ENCODE measurements at places on chromosomes 6 and 20.

- no peak for DNase-seq
Observed at GRCh38 chr6:145798530-145798929, 16.1 kb downstream of the FBXO30 start.

DNA sequence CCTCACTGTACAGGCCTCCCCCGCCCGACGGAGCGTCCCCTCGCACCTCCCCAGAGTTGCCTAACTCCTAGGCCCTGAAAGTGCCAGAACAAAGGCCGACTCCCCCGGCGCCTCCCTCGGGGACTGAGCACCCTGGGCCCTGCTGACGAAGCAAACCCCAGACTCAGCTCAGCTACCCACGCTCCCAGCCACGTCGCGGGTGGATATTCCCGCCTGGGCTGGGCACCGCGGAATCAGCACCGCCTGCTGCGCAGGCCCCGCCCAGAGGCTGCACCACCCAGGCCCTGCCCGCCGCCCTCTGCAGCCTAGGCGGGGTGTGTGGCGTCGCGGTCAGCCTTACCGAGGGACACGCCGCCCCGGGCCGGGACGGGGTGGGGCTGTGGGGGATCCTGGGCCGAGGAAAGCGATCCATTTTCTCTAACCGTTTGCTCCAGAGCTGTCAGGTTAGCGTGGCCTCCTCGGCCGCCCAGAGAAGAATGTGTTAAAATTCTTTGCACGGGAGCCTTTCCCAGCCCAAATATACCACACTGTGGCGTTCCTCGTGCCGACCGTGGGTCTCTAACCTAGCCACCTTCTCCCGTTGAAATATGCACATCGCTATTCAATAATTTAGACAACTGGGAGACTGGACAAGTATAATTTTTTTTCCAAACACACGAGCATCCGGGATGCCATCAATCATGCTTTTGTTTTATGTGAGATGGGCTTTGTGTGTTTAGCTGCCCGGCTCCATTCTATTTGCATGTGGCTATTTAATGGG lies 31.4 kb downstream of the TFAP2A start:
- no peak for DNase-seq

GRCh38 chr6:29628419-29629281 lies 4.3 kb downstream of the GABBR1 start:
- DNase-seq, result peak; percentile 43

DNA sequence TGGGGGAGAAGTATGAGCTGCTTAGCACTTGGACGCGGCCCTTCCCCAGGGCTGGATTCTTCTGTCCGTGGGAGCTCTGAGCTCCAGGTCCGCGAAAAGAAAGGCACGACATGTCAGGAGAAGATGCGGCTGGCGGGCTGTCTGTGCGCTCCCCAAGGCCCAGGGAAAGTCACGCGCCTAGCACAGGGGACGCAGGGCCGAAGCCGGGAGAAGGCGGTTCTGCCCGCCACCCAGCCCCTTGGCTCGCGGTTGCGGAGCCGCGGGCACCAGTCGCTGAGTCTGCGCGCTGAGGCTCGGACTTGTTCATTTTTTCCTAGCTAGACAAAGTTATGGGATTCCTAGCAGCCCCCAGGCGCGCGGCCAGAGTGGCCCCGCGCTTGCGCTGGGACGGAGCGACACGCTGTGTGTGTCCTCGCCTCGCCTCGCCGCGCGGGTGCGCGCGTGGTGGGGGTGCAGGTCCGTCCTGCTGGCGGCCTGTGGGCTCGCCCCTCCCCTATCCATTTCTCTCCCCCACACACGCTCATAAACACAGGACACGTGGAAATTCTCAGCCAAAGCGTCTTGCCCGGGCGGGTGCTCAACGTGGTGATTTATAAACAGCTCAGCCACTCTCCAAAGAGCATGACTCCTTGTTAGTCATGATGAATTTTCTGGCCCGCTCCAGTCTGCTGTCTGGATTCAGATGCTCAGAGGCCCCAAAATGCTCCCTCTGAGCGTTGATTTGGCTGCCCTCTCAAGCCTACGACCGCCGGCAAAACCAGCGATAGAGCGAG lies 1.9 kb upstream of the POU3F2 start:
- DNase-seq, result no peak

- DNase-seq, result no peak
Observed at GRCh38 chr20:39829256-39829655, 859.8 kb downstream of the MAFB start.

GRCh38 chr20:22757424-22758183 lies 173.2 kb upstream of the FOXA2 start:
- no peak for DNase-seq

DNA sequence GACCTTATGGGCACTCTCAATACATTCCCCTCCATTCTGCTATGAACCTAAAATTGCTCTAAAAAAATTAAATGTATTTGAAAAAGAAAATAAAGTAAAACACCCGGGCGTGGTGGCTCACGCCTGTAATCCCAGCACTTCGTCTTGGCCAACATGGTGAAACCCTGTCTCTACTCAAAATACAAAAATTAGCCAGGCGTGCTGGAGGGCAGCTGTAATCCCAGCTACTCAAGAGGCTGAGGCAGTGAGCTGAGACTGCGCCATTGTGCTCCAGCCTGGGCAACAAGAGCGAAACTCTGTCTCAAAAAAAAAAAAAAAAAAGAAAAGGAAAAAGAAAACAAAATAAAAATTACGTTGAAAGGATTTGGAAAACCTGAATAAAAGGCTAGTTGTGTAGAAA lies 60.5 kb downstream of the CD164 start:
- DNase-seq, result no peak

DNA sequence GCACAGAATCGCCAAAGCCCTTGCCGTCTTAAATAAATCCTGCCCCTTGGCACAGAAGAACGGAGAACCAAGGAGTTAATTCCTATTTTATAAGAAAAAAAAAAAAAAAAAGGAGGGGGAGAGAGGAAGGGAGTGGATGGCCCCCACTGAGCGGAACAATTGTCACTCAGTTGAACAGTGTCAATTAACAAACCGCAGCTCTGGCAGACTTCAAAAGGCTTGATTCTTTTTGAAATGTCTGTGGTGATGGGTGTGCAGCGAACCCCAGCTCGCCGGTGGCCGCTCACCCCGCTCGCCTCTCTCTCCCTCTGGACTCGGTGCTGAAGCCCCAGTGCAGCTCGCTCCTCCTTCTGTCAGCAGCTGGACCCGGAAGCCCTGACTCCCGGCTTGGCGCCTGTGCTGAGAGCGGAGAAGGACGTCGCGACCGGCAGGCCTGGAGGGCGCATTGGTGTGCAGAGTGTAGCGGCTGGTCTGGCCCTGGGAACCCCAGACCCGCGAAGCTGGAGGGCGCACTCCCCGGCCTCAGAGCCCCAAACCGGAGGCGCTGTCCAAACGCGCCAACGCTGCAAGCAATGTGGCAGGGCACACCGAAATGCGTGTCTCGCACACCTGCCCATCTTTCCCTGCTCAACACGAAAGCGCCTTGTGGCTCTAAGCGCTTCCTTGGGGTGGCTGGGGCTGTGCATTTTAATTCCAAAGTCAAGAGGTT lies 3.4 kb downstream of the LINC00237 start:
- DNase-seq, result no peak

- DNase-seq, result no peak
Observed at GRCh38 chr20:20552076-20552475, 160.4 kb downstream of the RALGAPA2 start.

DNA sequence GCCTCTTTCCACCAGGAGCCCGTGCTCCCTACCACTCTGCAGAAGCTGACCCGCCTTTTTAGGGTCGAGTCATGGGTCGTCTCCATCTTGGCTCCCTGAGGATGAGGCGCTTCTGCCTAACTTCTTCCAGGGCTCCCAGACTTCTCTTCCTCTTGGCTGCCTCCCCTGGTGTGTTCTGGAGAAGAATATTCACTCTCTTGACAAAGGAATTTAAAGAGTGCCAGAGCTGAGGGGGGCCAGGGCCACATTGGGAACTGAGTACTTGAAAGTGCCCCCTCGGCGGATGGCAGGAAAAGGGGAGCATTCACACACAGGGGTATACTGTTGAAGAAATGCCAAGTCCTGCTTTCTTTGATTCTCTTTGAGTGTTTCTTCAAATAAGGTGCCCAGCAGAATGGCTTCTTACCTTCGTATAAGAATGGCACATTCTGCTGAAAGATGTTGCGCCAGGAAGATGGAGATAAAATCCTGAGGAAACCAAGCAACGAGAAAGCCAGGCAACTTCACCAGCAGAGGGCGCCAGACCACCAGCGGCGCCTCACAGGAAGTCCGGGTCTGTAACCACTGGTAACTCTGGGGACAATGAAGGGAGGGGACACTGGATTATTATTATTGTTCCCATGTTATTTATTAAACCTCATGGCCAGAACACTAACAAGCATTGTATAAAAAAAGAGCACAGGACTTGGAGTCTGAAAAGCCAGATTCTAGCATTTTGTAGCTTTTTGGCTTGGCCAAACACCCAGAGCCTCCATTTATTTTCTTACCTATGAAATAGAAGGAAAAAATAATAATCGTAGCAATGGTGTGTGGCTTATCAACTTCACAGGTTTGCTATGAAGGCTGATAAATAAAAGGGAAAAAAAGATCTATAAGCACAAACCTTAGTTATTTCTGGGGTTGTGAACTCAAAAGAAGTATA lies 176.7 kb downstream of the HACE1 start:
- DNase-seq, result peak; percentile 59

DNA sequence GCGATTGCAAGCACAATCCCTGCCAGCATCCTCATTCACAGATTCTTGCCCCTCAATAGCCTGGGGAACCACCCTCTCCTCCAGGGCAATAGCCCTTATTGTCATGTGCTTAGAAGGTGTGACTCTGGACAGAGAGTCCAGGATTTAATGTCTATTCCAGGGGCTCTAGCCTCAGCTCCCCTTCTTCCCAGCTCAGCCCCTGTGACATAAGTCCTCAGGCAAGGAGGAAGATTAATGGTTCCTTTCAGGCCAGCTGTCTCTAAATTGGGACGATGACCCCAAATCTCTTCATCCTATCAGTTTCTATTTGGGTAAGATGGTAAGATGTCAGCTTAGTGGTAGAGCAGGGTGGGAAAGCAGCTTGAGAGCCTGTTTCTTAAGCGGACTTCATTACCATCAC lies 8.1 kb downstream of the LRFN2 start:
- no peak for DNase-seq

DNA sequence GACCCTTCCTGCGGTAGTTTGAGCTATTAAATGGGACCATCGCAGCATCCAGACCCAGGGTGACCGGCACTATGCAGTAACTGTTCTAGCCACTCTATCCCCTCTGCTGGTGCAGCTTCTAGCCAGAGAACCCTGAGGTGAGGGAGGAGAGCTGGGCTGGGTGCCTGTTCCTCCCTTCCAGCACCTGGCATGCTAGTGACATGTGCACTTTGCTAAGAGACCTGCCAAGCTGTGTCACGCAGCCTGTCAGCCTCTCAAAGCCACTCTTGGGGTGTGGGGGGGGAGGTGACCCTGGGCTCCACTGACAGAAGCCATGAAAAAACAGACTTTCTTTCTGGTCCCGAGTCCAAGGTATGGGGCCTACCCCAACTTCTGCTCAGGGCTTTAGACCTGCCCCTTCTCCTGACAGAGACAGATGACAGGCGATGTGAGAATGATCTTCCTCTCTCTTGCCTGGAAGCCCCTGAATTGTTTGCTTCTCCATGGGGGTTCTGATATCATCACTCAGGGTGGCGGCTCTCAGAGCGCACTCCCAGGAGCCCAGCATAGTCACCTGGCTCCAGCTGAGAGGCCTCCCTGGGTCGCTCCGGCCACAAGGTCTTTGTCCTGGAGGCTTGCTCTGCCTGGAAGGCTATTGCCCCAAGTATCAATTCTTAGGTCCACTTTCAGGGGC lies 47.2 kb upstream of the MLN start:
- DNase-seq, result no peak

GRCh38 chr20:39195582-39196021 lies 233.5 kb downstream of the DHX35 start:
- DNase-seq, result no peak

DNA sequence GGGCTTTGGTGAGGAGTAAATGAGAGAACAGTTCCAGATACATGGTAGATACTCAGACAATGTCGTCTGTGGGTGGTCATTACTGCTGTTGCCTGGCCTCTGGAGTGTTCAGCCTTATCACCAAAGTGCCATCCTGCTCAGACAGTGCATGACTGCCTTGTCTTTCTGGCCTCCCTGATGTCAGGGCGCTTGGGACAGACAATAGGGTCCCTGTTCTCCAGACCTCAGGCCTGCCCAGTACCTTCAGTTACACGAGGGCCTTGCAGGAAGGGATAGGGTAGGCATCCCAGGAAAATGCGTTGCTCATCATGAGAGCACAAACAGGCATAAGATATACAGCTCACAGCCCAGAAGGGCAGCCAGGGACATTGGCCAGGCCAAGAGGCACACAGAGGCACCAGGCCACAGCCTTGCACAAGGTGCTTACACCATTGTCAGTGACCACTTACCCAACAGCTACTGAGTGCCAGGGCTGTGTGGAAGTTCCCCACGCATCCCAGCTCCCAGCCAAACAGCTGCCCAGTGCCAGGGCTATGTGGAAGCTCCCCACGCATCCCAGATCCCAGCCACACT lies 27.4 kb downstream of the BPIFB1 start:
- DNase-seq, result no peak

DNA sequence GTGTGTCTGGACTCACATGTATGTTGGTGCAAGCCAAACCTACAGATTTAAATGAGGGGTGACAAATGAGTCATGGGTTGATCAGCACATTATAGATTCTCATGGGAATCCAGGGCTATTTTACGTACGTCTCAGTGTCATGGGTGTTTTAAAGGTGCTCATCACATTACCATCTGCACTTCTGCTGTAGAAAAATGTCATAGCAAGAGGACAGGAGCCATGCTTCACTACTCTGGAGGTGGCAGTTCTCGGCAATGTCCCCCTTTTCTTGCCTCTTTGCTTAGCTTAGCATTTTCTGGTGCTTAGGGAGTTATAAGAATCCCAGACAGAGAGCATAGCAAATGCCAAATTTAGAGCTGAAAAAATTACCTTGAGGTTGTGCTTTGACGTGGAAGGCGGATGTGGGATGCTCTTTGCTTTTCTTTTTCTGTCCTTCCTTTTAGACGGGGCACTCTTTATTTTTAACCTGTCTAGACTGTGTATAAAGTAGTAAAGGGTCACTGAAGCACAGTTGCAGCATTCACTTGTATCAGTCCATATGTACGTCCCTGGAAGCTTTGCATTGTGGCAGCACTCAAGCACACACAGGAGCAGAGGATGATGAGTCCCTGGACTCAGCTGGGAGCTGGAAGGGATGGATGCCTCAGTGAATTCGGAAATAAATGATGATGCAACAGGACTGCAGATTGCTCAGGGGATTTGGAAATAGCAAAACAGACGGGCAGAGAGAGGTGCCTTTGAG lies 139.7 kb downstream of the SYNDIG1 start:
- DNase-seq, result no peak

DNA sequence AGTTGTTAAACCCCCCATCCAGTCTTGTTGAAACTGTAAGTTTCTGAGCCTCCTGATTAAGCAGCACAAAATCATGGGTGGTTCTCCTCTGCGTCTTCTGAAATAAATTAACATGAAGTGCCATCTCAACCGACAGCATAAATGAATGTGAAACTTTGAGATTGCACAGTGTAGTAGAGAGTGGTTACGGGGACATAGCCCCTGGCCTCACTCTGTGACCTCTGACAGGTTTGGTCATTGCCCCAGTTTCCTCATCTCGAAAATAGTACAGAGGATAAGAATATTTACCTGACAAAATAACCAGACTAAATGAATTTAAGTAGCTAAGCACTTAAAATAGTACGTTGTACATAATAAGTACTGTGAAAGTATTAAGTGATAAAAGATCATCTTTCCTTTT lies 19.1 kb downstream of the NKX2-4 start:
- DNase-seq, result no peak

- no peak for DNase-seq
Observed at GRCh38 chr6:34654061-34654710, 42.4 kb downstream of the ILRUN start.

- DNase-seq, result no peak
Observed at GRCh38 chr6:99110029-99110428, 162.3 kb upstream of the FBXL4 start.

GRCh38 chr20:23647346-23647745 lies 9.6 kb upstream of the CST3 start:
- DNase-seq, result no peak

- DNase-seq, result no peak
Observed at GRCh38 chr6:16415677-16416076, 177.3 kb downstream of the GMPR start.

Data from activated T-cell treated with anti-CD3 and anti-CD28 coated beads for 4 hours (primary cell).